ENCODE measurements at places on chromosomes 3 and 15.

DNA sequence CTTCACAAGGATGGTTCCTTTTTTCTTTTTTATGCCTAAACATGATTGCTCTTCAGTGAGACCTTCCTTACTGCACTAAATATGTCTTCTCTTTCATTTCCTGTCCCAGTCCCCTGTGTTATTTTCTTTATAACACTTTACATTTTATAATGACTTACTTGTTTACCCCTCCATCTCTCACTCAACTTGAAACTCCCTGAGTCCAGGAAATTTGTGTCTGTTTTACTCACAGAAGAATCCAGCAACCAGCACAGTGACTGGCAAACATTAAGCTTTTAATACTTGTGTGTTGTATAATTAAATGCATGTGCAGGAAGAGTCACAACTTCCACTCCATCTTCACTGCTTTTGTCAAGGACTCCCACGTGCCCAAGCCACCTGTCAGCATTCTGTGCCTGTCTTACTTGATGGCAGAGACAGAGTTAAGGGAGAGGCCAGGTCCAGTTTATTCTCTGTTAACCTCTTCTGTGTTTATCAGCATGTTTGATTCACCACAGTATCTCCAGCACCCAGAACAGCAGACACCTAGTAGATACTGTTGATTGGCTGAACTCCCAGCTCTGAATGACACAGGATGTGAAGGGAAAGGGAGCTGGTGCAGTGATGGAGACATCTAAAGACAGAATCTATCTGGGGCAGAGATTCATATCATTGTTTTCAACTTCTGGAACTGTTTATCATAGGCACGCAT lies 42.8 kb downstream of the SSR3 start:
- DNase-seq: no peak

DNA sequence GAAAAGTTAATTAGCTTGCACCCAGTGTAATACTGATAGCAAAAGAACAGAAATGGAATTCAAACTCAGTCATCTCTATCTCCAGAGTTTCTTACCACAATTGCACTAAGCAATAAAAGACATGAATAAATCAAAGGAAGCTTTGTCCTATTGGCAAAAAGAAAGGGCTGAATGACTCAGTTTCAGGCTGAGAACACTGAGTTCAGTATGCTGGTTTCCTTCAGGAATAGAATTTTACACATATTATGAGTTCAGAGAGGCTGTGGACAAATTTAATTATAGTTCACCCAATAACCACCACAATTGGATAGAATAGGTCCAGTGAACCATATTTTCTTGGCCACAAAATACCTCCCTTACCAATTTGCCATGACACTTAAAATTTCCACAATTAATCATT lies 249.7 kb downstream of the KCNMB2 start:
- DNase-seq: no peak

GRCh38 chr15:38398134-38398533 lies 55.8 kb upstream of the FAM98B start:
- DNase-seq: peak; percentile 94

DNA sequence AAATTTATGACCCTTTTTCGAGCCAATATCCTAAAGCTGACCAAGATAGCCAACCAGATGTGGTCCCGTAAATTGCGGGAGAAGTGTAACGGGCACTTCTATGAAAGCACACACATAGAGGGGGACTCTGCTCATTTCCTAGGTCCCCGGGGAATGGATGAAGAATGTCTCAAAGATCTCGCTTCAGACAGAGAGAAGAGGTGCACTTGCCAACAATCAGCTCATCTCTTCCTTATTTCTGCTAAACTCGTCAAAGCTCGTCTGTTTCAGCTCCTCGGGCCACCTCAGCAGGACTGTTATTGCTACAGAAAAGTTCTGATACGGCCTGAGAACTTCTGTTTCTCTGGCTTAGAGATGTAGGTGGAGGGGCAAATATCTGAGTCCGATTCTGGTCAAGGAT lies 71.8 kb downstream of the TM2D3 start:
- DNase-seq: no peak

- DNase-seq: no peak
Measured at GRCh38 chr15:72764656-72765055, 18.9 kb downstream of the ADPGK start.

DNA sequence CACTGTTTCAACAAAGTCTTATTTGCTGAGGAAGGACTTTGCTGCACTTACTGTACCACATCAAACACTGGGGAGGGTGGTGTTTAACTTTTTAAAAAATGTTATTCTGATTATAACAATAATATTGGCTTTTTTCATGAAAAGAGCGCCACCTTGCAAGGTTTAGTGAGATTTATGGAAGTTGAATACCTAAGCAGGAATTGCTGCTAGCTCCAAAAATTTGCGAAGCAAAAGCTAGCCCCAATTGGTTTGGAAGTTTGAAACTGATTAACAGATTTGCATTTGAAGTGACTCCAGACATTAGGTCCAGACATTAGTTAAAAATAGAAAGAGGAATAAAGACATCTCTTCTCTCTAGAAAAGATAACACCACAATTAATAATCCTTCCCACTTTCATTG lies 6.7 kb downstream of the ZIC1 start:
- no peak for DNase-seq

DNA sequence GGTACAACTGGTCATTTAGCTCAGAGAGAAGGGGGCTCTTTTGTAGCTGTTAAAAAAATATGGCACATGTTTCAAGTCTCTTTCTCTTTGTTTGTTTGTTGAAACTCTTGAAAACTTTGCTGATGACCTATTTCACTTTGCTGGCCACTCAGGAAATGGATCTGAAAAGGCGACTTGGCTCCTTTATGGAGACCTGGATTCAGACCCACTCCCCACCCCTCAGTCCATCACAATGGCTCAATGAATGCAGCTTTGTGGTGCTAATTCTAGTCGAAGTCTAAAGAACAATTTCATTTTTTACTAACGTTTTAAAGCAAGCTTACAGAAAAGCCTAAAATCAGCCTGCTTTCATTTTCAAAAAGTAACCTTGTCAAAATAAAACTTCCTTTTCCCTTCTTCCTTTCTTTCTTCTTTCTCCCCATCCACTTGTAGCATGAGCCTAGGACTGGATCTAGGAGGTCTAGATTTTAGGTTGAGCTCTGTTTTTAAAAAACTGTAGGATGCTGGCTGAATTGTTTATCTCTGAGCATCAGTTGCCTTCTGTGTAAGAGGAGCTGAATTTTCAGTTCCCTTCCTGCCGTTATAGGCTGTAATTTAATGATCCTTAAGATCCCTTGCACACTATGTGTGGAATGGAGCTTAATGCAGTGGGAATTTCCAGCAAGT lies 165.5 kb upstream of the FEZF2 start:
- DNase-seq: no peak

GRCh38 chr3:188631291-188632010 lies 477.5 kb downstream of the LPP start:
- DNase-seq: peak; percentile 45

DNA sequence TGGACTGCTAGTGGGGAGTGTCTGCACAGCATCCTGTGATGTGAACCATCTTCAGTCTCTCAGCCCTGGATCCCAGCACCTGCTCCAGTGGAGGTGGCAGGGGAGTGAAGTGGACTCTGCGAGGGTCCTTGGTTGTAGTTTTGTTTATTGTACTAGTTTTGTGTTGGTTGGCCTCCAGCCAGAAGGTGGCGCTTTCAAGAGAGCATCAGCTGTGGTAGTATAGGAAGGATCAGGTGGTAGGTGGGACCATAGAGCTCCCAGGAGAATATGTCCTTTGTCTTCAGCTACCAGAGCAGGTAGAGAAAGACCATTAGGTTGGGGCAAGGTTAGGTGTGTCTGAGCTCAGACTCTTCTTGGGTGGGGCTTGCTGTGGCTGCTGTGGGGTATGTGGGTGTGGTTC lies 20.9 kb downstream of the NEK11 start:
- no peak for DNase-seq

DNA sequence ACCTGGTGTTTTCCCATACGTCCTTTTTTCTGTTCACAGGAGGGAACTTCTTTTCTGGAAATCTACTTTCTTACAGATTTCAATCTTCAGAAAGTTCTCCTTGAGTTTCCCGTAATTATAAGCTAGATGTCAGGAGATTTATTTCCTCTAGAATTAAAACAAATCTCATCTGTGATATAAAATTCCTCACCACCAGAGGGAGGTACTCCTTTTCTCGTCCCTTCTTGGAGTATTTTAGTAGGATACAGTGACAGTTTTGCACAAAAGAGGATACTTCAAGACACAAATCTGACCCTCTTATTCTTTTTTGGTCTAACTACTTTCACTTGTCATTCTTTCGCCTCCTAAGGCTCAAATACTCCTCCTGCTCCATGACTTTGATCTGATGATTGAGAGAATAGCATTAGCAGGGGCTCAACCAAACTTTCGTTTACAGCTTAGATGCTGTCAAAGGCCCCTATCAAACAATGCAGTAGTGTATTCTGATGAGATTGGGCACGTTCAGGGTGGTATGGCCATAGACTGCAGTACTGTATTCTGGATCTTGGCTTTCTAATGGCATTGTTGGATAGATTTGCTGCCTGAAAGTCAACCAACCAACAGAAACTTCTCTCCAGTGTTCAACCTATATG lies 38.0 kb downstream of the TMEM41A start:
- DNase-seq: peak; percentile 56

DNA sequence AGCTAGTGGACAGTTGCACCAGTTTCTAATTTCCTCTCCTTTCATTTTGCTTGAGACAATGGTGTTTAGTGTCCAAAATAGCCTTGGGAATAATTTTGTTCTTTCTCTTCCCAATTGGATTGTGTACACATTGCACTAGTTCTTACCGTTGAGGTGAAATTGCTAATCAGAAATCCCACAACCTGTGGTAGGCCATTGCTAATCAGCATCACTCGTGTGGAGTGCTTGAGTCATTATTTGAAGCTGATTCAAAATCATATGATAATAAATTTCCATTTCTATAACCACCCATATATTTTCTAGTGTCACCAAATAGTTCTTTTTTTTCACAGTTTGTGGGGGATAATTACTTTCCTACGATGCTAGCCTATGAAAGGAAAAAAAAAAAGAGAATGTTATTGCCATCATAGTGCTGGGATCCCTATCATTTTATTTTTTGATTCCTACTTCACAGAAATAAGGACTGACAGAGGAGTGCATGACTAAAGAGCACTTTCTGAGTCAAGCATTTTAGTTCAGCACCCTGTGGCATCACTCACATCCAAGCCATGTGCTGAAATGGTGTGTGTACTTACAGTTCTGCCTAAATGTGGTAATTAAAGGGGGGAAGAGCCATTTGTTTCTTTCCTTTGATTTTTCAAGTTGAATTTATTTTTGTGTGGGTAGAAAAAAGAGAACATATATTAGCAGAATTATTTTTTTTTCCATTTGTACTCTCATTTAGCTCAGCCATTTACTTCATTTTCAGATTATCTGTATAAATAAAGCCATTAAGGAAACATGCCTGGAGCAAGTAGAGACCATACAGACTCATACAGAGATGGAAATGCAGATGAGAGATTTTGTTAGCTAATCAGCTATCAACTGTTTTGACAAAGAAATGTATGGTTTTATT lies 108.0 kb upstream of the MEIS2 start:
- DNase-seq: no peak

- no peak for DNase-seq
Measured at GRCh38 chr3:12854565-12854964, 13.2 kb upstream of the RPL32 start.

DNA sequence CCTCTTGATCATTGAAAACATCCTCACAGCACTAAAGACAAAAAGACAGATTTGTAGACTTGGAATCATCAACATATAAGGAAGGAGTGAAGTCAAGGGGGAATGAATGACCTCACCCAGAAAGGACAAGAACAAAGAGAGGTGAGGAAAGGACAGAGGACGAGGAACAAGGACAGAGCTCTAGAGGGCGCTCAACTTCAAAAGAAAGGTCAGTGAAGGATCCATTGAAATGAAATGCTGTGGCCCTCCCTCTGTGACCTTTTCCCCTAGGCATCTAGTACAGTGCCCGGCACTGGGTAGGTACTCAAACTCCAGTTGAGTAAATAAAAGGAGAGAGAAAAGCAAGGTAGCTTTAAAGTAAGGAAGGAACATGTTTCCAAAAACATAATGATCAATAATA lies 2.6 kb downstream of the ATP8B4 start:
- peak; percentile 22 for DNase-seq

- no peak for DNase-seq
Measured at GRCh38 chr3:42092006-42092405, 849 bp downstream of the TRAK1 start.

GRCh38 chr3:179069762-179070390 lies 1.7 kb downstream of the ZMAT3 start:
- DNase-seq: peak; percentile 61

DNA sequence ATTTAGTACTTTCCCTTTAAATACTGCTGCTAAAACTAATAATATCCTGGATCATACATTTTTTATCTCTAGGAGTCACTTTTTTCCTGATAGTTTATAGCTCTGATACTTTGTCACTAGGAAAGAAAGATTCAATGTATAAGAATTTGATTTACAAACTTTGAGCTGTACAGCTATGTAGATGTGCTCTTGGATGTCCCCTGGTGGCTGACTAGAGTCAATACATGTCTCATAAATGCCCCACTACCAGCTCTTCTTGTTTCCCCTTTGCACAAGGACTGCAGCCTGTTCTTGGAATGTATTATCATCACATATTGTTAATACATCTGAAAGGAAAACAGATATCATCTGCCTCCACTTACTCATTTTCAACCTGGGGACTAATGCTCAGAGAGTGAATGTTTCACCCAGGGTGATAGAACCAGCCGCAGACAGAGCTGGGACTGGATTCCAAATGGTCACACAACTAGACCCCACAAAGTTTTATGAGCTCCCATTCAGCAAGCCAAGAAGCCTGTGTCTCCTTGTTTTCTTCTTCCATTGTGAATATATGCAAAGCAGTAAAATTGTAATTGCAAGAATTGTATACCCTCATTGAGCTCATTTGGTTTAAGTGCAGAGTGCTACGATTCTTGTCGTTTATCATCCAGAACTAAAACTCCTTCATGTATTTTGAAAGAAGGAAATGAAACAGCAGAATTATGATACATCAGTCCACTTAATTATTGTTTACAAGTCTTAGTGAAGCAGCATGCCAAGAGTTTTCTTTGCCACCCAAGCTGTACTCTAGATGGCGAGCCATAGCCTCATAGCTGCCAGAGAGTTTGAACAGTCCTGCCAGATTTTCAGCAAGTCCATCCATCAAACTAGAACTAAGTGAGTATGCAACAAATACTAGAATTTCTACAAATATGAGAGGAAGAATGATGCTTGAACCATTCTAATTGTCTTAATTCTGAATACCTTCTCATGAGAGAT lies 261.6 kb upstream of the LMCD1 start:
- peak; percentile 75 for DNase-seq

GRCh38 chr3:149608987-149609386 lies 48.8 kb downstream of the WWTR1 start:
- DNase-seq: no peak

- no peak for DNase-seq
Measured at GRCh38 chr3:189624130-189624529, 7.1 kb upstream of the TP63 start.
